ENCODE measurements at places on chromosomes 11 and 22.

DNA sequence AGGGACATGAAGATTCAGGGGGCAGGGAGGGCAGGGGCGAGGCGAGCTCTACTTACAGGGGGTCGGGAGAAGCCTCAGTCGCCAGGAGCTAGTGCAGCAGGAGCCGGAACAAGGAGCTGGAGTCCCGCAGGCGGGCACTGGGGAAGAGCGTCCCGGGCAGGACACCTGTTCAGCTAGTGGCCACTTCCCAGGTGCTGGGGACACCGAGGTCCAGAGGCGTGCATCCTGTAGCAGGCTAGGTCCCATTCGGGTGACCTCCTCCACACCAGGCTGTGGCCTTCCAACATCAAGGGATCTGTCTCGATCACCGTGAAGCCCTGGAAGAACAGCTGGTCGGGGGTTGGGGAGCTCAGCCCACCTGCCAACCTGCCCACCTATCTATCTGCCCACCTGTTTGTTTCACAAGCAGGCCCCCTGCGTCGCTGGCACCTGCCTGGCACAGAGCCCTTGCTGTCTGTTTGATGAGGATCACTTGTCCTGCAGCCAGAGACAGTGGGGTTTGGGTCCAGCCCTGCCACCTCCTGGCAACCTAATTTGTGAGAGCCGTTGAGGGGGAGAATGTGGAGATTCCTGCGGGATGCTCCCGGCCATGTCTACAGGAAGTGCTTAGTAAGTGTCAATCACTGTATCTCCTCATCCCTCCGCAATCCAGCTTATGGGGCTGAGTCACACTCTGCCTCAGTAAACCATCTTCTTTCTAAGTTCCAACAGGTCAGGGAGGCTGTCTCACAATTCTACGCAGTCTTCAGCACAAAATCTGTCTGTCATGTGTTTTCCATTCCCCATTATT lies 940.9 kb downstream of the BRD1 start:
- no peak for DNase-seq

DNA sequence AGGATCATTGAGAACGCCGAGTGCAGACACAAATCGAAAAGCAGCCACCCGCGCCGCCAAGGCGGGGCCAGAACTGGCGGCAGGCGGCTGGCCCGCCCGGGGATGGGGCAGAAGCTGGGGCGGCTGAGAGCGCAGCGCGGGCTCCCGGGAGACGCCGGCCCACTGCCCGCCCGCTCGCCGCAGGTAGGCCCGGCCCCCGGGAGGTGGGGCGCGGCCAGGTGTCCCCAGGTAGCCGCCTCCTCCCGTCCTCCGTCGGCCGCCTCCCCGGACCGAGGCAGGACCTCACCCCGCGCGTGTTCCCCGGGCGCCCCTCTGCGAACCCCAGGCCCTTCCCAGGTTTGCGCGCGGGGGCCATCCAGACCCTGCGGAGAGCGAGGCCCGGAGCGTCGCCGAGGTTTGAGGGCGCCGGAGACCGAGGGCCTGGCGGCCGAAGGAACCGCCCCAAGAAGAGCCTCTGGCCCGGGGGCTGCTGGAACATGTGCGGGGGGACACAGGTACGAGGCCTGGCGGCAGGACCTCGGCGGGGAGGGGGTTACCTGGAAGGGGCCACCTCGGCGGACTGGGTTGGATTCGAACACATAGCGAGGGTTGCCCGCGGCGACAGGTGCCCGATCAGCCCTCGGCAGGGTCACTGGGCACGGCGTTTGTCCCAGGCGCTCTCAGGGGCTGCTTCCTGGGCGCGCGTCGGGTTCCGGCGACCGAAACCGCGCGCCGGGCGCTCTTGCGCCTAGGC lies at the start of gene PRRG4:
Gene PRRG4, plus strand, starts transcription at position 248 of the 733 bp plus-strand sequence. CDS start 603 bp downstream, outside the sequence.
- peak; percentile 71 for DNase-seq

DNA sequence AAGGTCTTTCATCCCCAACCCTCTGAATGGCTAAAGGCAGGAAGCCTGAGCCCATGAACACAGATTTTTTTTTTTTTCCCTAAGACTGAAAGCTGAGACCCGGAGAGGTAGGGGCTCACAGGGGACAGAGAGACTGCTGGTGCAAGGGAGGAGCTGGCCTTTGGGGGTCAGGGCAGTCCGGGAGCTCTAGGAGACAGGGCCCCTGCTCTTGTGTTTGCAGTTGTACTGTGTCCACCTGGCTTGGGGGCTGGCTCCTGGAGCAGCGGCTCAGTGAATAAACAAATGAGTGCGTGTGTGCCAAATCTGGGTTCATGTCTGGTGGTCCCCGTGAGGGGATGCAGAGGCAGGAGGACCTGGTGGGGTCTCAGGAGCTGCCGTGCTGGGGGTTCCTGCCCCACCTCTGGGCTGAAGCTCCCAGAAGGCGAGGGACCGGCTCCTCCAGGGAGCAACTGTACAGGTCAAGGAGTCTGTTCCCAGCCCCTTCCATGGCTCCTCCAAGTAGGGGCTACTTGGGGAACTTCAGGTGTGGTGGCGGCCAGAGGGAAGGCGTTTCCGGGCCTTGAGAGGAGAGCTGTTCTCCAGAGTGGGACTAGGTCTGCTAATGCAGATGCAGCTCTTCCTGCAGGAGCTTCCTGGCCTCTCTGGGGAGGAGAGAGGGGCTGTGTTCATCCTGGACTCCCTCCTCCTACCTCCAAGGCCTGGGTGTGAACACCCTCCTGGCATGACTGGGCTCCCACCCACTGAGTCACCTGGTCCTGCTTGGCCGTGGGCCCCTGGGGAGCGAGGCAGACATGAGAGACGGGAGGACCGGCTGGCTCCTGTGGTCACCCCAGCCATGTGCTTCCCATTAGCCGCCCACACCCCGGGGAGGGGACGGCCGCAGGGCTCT lies 57.6 kb downstream of the FBXO7 start:
- DNase-seq, result no peak

DNA sequence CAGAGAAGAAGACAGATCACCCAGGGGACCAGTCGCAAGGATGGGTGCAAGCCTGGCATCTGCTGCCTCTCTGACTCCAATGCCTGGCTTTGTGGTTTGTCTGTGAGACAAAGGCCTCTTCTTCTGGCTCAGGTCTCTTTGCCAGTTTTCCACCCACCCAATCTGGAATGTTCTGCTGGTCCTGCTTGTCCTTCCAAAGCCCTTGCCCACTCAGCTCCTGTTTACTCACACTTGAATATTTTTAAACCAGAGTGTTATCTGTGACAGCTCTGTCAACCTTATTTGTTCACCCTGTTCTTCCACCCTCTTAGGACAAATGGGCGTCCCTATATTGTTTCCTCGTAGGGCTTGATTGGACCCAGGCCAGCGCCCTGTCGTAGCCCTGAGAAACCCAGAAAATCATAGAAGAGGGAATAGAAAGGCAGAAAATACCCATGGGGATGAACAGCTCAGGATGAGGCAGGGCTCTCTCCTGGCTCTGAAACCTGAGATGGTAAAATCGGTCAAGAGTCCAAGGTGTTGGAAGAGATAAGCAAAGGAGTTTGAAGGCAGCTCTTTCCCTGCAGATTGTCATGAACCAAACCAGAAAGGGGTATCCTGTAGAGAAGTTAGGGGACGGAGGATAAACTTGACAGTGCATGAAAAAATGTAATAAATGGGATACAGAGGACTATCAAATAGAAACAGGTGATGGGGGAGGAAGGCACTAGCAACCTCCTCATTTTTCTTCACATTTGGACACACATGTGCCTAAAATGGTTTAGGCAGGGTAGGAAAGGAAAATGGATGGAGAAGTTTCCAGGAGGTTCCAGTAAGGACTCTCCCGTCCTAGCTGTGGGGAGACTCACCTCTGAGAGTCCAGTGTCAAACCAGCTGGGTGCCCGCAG lies 651 bp downstream of the CRYAB start:
- no peak for DNase-seq

- DNase-seq, result no peak
Observed at GRCh38 chr11:72598906-72599305, 75.3 kb downstream of the PDE2A start.

- DNase-seq, result no peak
Observed at GRCh38 chr22:23781511-23782183, 5.1 kb upstream of the SMARCB1 start.

DNA sequence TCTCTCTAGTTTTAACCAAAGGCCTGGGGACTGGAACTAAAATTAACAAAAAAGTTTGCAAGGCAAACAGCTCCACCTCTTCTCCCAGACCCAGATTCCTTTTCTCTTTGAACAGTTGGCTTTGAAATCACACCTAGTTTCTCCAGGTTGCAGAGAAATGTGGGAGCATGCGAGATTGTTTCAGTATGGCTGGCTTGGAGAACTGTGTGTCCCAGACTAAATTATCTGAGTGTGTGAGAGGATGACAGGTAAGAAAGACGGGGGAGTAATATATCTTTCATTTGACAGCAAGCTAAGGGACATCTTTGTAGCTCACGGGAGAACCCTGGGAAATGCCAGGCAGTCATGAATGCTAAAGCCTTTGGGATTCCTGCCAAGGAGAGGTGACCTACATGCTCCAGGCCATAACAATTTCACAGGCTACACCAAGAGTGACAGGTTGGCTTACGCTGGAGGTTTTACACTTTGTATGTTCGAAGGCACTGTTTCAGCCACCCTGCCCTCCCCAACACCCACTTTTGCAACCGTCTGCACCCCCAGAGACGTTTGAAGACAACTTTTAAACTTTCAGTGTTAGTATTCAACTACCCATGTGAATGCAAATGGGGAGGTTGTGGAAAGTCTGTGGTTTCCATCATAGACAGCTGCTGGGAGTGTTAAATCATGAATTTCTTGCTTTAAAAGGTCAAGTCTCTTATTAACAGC lies 109.3 kb upstream of the SNX19 start:
- no peak for DNase-seq

Measured in NCI-H526 treated with DMSO at 0.1 percent for 48 hours (cell line).